ENCODE measurements at places on chromosomes 1 and 21.

GRCh38 chr1:185487026-185487425 is 170.0 kb upstream of the IVNS1ABP start:
- no peak for DNase-seq

DNA sequence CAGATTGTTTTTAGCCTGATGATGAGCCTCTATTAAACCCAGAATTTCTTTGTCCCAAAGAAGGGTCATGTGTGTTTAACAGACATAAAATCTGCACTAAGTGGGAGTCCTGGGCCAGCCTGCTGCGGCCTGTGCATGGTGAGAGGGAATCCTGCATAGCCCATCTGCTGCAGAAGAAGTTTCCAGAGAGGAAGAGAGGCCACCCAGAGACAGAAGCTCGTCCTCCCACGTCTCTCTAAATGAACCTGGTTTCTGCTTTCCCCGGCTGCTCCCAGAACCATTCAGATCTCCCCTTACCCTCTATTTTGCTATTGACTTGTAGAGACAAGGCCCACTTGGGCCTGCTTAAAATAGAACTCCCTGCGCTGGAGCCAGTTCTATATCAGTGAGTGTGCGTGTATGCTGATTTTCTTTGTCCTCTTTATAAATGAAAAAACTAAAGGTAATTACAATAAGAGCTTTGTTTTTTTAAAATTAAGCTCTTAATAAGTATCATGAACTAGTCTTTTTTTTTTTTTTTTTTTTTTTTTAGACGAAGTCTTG is 142.8 kb upstream of the RAB4A start:
- no peak for DNase-seq

- no peak for DNase-seq
These were observed 8.0 kb upstream of the MACF1 start for GRCh38 chr1:39196244-39197215.

DNA sequence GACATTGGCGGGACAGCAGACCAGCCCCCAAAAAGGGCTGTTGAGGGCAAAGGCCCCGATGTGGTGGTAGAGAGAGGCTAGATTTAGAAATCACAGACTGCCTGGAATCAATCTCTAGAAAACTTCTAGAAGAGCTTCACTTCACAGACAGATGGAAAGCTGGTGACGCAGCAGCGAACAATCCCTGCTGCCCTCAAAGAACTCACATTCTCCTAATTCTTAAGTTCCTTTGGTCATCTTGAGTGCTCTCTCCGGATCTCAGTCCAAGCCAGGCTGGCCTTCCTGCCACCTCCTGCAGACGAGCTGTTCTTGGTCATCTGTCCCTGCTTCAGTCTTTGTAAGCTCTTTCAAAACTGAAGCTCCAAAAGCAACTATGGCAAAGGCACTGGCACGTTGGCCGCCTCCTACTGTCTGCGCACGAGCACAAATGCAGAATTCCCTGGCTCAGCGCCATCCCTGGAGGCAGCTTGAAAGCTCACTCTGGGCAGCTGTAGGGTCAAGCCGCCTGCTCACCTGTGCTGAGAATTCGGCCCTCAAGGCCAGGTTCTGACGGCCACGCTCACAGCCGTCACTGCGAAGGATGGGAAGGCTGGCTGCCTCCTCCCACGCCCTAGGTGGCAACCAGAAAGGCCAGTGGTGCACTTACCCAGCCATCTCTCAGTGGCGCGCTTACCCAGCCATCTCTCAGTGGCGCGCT is 110.6 kb downstream of the NPHP4 start:
- no peak for DNase-seq

DNA sequence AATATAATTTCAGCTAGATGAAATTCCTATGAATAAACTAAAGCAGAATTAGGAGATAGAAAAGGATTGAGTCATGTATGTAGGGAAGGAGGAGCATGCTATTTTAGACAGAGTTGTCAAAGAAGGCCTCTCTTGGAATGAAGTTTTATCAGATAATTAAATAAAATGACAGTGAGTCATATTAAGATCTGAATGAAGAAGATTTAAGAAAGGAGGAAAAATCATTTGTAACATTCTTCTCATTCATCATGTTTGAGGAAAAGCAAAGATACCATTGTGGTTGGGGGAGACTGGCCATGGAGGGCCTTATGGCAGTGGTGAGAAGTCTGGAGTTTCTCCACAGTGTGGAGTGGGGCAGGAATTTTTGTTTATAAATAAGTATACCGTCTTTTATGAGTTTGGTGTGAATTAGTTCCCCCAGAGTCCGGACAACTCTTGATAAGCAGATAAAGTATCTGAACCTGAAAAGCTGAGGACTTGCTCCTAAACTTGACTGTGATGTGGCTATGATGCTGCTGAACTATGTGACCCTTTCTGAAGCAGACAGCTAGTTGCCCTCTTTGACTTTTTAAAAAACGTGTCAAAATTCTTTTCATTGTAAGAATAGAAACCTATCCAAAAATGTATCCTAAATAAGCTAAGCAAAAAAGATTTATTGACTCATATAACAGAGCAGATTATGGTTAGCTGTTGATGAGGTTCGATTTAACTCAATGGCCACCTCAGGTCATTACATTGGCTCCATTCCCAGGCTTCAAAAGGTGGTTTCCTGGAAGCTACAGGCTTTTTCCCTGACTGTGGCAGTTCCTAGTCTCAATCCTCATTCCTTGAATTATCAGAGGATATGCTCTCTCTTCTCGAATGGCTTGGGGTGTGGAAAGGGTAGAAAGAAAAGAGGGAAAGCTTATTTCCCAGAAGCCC is 90.8 kb downstream of the LHX9 start:
- no peak for DNase-seq

GRCh38 chr21:17197996-17198395 is 314.8 kb upstream of the CXADR start:
- DNase-seq = no peak
